ENCODE measurements at places on chromosomes 11 and 22.

DNA sequence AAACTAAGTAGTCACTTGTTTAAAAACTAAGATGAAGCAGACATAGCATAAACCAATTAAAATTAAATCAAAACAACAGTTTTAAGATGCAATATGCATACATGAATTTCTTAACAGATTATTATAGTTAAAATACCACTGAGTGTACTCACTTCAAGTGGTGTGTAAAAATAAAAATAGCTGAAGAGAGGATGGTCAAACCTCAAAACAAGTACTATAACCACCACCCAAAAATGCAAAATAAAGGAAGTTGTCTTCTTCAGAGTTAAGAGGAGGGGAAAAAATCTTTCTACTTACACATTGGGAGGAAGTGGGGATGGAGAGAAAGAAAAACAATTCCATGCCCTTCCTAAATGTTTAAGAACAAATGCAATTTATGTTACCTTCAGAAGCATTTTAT is 31.9 kb downstream of the RRAS2 start:
- DNase-seq = no peak

GRCh38 chr11:121048464-121049233 is 24.7 kb downstream of the TBCEL start:
- DNase-seq = no peak

GRCh38 chr11:45736424-45736823 is 68.5 kb upstream of the SLC35C1 start:
- DNase-seq = peak; percentile 51

DNA sequence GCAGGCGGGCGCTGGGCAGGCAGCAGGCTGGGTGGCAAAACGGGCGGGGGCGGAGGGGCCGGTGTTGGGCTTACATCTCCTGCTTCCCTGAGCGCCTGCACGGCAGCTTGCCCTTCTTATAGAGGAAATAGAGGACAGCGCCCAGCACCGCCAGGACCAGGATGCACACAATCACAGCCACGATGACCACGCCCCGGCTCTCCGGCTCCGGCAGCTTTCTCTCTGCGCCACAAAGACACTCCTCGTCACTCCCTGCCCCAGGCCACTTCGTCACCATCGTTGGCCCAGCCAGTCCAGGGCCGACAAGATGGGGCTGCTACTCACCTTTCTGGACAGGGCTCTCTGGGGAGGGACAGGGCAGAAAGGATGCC is 6.3 kb downstream of the MCAM start:
- no peak for DNase-seq

DNA sequence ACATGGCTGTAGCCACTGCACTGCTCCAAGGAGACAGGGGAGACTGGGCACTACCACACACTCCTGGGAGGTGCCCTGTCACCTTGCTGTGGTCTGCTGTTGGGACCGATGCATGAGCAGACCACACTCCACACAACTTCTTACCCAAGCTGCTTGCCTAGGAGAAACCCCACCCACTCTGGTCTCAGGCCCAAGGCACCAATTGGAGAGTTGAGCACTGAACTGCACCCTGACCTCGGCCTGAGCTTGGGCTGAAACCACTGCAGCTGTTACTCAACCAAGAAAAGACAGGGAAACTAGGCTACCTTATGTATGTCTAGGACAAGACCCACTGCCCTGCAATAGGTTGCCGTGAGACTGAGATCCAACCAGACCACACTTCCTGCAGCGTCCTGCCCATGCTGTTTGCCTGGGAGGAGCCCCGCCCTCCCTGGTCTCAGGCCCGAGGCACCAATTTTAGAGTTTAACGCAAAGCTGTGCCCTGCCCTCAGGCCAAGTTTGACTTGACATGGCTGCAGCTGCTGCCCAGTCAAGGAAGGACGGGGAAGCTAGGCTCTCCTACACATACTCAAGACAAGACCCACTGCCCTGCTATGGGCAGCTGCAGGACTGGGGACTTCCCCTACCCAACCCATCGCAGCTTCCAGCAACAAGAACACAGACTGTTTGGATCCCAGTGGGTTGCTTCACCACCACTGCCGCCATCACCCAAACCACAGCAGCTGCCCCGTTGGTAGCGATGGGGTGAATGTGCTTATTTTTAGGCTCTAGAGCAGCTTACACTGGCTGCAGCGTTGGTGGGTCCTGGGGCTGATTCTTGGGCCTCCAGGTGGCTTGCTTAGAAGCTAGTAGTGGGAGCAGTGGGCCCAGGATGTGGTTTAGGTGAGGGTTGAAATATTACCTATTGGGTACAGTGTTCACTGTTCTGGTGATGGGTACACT is 66.8 kb downstream of the BRD1 start:
- no peak for DNase-seq

GRCh38 chr22:21450320-21450831 is 16.8 kb upstream of the TMEM191C start:
- no peak for DNase-seq

DNA sequence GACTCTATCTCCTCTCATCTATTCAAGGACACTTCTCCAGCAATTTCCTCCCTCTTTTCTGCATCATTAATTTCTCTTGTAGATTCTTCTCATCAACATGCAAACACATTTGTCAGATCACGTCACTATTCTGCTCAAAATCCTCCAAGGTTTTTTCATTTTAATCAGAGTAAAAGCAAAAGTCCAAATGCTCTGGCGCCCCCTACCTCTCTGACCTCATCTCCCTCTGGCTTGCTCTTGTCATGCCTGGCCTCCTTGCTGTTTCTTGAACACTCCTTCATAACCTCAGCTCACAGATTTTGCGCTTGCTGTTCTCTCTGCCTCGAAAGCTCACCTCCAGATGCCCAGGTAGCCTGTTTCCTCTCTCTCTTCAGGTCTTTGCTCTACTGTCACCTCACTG is 22.4 kb downstream of the RTCB start:
- DNase-seq = peak; percentile 44

DNA sequence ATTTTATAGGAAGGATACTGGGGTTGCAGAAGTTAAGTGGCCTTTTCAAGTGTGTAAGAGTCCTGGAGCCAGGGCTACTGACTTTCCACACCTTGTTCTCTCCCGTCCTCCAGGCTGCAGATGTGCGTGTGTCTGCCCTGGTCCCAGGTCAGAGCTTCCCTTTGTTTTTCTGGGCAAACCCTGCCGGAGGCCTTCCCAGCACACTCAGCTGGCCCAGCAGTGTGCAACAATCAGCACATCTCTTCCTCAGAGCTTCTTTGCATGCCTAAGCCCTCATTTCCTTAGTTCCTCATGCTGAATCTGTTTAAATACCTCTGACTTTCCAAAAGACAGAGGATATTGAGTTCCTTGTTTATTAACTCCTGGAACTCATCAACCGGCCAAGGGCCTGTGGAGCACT is 80.6 kb downstream of the KCNJ1 start:
- DNase-seq = no peak

DNA sequence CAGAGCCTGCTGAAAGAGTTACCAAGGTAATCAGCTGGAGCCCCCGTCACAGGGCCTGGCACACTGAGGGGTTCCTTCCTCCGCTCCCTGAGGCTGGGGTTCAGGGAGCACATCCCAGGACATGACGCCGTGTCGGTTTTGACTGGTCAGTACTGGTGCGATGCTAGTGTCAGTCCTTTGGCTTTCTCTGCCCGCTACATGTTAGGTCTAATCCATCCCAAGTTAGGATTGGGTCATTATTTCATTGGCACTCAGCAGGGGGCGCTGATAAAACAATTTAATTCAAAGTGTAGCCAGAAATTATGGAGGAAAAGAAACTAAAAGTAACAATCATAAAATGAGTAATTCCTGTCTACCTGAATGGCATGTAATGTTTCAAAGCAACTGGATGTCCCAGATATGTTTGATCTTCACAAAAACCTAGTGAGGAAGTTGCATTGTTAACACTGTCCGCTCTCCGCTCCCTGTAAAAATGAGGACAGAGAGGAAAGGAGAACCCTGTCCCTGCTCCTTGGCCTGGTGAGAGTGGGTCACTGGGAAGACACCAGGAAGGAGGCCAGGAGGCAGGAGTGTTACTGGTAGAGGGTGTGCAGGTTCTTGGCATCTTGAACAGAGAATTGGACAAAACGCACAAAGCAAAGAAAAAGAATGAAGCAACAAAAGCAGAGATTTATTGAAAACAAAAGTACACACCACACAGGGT is 27.1 kb downstream of the TSKU start:
- DNase-seq = peak; percentile 60

- no peak for DNase-seq
Measured at GRCh38 chr11:3684819-3685172, 13.6 kb upstream of the CHRNA10 start.

DNA sequence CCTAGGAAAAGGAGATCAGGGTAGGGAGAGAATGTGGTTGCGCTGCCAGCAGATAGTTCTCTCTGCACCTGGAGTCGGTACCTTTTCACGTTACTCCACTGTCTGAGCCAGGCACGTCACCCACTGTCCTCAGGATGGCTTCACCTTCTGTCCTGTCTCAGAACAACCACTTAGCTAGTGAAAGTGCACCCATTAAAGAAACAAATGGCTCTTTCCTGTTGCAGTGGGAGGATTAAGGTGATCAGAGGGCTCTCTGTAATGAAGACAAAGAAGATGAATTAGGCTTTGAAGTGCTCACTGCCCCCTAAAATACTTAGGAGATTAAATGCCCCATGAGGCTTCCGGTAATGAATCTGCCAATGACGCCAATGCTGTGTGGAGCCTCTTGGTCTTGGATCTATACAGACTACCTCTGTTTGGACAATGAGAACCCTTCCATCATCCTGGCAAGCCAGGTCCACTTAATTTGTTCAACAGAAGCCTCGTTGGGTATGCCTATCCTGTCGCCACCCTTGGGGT is 113.7 kb downstream of the INSC start:
- DNase-seq = no peak

- no peak for DNase-seq
Measured at GRCh38 chr11:85967457-85967856, 101.4 kb downstream of the PICALM start.

GRCh38 chr11:64870893-64871466 is 7.4 kb downstream of the EHD1 start:
- no peak for DNase-seq

DNA sequence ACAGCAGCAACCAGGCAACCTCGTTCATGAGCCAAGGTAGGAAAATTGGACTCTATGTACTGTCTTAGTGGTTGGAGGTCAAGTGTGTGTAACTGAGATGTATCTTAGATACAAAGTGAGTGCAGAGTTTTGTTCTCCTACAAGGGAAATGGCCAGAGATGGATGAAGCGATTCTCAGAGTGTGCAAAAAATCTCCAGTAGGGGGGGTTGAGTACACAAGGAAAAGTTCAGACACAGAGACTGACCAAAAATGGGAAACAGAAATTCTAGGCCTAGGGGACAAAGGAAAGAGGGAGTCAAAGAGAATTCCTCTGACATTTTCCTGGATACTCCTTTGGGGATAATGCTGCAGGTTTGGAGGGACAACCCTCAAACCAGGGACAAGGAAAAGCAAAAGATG is 38.2 kb upstream of the OR5AK2 start:
- no peak for DNase-seq

DNA sequence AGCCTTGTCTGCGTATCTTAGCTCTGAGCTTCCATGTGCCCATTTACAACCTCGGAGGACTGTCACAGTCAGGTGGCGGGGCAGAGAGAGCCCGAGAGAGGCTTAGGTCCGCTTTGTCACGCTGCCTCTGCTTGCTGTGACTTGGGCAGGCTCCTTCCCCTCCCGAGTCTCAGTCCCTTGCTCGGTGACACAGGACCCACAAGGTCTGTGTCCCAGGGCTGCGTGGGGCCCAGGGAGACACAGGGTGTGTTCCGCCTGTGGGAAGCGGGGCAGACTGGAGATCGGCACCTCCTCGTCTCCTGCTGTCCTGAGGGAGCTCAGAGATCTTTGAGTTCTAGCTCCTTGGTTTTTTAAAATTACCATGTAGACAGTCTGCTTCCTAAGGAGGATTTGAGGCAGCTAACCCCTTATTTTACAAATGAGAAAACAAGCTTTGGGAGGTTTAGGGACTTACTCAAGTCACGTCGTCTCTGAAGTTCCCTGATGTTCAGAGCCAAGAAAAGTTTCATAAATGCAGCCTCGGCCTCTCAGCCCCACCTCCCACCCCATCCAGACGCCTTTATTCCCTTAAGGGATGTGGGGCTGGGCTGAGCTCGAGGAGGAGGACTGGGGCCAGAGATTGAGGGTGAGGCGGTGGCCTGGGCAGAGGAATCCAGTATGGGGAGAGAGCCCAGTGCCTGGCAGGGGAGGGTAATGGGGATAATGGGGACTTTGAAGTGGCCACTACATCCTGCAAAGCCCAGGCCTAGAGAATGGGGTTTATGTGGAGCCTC is 103.6 kb downstream of the NECTIN1 start:
- peak; percentile 16 for DNase-seq

DNA sequence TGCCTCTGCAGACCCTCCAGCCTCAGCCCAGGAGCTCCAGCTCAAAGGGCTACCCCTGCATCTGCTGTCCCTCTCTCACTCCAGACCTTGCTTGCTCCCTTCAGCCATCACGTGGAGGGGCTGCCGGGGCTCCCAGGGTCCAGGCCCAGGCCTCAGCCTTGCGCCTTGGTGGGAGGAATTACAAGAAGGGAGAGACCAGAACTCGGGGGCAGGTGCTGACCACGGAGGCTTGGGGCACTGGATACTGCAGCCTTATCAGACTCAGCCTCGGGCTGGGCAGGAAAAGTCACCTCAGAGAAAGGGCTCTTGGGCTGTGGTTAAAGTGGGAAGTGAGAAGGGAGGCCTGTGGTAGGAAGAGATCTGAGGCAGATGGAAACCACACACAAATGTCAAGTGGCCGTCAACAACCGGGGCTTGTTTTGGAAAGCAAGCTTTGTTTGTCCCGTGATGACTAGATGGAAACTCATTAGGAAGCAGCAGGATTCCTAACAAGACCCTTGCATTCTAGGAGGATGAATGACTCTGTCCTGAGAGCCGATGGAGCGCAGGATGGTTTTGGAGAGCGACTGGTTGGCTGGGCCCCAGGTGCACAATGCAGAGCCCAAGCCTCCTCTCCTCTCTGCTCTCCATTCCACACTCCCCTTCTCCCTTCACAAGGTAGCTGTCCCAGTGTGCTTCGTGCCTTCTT is 1321.7 kb downstream of the TBC1D22A start:
- no peak for DNase-seq

- DNase-seq = no peak
Measured at GRCh38 chr11:30935861-30936260, 349.7 kb upstream of the MPPED2 start.

DNA sequence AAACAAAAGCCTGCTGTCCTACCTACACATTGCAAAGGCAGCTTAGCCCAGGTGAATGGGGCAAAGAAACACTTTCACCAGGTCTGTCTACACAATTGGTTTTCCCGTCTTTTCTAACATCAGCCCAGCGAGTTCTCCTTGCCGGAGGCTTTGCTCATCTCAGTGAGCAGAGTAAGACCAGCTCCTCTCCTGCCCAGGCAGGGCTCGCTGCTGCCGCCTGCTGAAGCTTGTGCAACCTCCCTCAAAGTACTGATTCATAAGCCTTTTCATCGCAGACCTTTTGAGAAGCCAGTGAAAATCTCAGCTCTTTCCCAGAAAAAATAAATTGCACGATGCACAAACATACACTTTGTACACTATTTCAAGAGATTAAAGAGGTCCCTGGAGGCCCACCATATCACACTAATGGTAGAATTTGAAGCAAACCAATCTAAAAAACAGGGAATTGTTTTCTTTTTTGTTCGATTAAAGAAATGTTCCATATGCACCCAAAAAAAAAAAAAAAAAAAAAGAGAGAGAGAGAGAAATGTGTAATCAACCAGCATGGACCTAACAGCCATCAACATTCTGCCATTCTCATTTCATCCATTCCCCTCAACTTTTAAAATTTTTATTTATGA is 328.1 kb upstream of the MPPED2 start:
- DNase-seq = peak; percentile 79

- no peak for DNase-seq
Measured at GRCh38 chr11:31480930-31481329, 28.5 kb downstream of the IMMP1L start.

- peak; percentile 58 for DNase-seq
Measured at GRCh38 chr11:125207866-125208425, 43.4 kb downstream of the PKNOX2 start.

- no peak for DNase-seq
Measured at GRCh38 chr11:130668751-130669150, 220.3 kb downstream of the ADAMTS15 start.
